ENCODE measurements at places on chromosomes 2 and 18. TPM values are rescaled to one million over a fixed set of nuclear protein-coding genes. Genes with fewer than 3 reads are reported as not detected.

RIT2 gene
- total RNA-seq = 0.52 TPM

ABHD1 gene
- 1.6 TPM for total RNA-seq

LYPD6B gene
- 2.8 TPM for total RNA-seq

PDCD1 gene
- total RNA-seq = not detected

ENOSF1 gene
- 32.2 TPM for total RNA-seq

EFR3B gene
- total RNA-seq = 20.4 TPM
